Activated T-helper 1 cell treated with anti-CD3 and anti-CD28 coated beads, Interleukin-2, amount 50 U/mL, for 16 hours (primary cell): ENCODE measurements at places on chromosomes 6 and 20.

- no peak for DNase-seq
Measured at GRCh38 chr6:150685860-150686259, 86.2 kb downstream of the PLEKHG1 start.

DNA sequence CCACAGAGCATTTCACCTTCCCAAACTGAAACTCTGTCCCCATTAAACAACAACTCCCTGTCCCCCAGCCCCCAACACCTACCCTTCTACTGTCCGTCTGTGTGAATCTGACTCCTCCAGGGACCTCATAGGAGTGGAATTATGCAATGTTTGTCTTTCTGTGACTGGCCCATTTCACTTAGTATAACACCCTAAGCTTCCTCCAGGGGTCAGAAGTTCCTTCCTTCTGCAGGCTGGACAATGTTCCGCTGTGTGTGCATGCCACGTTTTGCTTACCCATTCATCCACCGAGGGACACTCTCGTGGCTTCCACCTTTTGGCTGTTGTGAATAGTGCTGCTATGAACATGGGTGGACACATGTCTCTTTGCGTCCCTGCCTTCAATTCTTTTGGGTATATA lies 37.6 kb upstream of the MPC1 start:
- no peak for DNase-seq

- no peak for DNase-seq
Measured at GRCh38 chr6:154993710-154994109, 1.4 kb upstream of the TIAM2 start.

DNA sequence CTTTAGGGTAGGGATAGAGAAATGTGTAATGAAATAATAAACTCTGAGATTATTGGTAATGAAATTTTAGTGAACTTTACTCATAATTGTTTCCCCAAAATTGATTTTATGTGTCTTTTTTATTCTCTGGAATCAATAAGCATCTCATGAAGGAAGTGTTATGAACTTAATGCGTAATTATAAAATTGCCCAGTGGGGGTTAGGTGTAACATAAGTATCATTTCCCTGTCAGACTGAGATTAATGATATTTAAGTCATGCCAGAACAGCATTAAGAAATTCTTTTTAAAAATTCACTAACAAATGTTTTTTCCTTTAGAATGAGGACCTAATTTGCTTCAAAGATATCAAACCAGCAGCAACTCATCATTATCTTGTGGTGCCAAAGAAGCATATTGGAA lies 10.0 kb downstream of the HINT3 start:
- no peak for DNase-seq

DNA sequence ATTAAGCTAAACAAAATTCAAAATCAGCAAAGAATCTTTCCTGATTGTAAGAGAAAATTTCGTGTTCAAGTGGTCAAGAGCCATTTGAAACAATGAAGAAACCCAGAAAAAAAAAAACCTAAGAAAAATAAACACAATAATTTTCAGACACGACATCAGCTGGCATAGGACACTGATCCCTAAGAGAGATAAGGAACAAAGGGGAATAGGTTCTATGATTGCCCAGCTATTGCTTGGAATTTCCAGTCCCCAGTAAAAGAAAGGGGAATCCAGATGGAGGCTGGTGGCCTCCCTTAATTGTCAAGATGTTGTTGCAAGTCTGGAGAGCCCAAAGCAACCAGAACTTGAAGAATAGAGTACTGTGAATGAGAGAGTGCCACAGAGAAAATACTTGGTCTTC lies 48.5 kb downstream of the COL12A1 start:
- no peak for DNase-seq

GRCh38 chr6:66599541-66599940 lies 892.5 kb upstream of the EYS start:
- no peak for DNase-seq

DNA sequence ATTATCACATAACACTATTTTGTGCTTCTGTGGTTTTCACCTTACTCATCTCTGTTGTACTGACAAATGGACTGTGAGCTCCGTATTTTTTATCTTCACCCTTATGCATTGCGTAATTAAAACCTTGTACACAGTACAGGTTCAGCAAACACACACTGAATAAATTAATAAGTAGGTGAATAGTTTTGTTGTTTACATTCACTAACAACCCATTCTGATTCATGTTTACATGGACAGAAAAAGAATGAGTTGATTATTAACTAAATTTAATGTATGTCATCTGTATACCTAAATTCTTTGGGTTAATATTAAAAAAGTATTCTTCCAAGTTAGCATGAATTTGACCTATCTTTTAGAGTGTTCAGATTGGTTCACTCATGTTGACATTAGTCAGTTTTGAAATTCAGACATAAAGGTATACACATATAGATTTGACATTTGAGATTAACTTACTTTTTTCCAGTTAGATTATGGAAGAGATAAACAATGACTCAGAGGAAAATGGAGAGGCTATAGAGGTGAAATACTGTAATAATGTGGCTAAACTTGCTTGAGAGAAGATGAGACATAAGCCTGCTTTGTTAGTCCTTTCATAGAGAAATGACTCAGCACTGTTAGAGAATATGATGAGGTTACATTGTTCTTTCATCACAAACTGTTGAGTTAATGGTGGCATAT lies 541.7 kb upstream of the FLRT3 start:
- DNase-seq, result no peak

DNA sequence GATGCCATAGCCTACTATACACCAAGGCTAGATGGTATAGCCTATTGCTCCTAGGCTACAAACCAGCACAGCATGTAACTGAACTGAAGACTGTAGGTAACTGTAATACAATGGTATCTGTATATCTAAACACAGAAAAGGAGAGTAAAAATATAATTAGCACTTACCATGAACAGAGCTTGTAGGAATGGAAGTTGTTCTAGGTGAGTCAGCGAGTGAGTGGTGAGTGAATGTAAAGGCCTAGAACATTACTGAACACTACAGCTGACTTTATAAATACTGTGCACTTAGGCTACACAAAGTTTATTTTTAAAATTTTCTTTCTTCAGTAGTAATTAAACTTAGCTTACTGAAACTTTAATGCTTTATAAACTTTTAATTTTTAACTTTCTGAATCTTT lies 129.5 kb downstream of the BTBD9 start:
- DNase-seq, result no peak

DNA sequence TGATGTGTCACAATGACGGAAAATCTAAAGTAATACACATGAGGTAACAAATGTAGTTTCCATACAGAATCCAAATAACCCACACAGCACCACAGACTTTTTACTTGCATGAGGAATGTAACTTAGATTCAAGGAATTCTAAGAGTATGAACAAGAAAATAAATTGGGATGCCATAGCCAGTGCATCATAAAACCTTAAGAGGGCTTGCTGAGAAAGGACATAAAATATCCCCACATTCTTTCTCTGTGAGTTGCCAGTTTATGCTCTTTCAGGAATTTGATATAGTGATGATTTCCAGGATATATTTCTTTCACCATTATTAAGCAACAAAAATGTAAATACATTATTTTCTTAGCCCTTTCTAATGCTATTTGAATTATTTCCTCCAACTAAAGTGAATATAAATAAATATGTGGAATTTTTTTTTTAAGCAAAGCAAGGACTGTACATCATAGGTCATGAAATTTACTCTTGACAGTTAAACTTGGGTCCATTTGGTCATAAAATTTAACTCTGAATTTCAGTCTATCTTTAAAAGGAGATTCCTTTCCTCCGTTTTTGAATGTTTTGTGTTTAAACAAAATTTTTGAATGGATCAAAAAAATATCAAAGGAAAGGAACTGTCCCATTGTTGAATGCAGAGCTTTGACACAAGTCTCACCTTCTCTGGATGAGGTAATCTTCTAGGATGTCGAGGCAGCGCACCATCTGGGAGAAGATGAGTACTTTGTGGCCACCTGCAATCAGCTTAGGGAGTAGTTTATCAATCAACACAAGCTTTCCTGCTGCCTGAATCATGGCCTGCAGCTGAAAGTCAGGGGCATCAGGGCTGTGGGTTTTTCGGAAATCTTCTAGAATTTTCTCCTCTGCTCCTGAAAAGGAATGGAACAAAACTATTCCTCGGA lies 116.3 kb upstream of the EMILIN3 start:
- DNase-seq, result no peak

GRCh38 chr6:96899019-96899418 lies 1.3 kb upstream of the NDUFAF4 start:
- no peak for DNase-seq
